Body of pancreas (tissue), 4 donors: ENCODE measurements at places on chromosomes 6 and 20. TPM values are rescaled to one million over a fixed set of nuclear protein-coding genes. Genes with fewer than 3 reads are reported as not detected.

Gene HRH3
- not detected for total RNA-seq

Gene DEFB124
- not detected for total RNA-seq

Gene LY86
- 2.3 TPM for total RNA-seq

Gene APOM
- not detected for total RNA-seq

Gene TPD52L1
- total RNA-seq: 33.3 TPM

DNA sequence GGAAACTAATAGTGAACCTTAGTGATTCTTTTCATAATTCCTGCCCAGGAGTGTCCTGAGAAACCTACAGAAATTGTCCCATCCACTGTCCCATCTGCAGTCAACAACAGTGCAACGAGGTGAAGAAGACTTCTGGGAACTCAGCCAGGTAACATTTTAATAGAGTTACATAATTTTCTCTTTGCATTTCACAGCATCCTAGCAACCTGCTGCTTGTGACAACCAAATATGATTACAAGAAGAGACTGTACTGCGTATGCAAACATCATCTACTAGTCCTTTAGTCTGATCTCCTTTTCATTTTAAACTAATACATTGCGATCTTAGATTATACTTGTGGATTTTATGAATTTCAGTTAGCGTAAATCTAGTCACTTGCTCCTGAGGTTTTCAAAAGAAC, 951.6 kb downstream of the TFAP2A start:
- no peak for DNase-seq

DNA sequence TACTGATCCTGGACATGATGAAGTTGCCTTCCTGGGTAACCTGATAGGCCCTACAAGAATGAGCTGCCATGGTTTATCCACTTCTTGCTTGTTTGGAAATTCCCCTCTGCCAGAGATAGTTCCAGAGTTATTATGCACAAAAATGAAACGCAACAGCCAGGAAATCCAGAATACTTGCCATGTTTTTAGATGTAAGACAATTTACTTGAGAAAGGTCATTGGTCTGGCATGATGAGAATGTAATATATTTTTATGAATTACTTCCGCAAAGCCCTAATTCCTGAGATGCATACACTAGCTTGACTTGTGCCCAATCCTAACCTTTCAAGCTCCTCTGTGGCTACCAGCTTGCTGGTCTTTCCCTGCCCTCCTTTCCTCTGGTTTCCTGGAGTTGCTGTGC, 27.9 kb upstream of the NT5E start:
- DNase-seq: no peak

DNA sequence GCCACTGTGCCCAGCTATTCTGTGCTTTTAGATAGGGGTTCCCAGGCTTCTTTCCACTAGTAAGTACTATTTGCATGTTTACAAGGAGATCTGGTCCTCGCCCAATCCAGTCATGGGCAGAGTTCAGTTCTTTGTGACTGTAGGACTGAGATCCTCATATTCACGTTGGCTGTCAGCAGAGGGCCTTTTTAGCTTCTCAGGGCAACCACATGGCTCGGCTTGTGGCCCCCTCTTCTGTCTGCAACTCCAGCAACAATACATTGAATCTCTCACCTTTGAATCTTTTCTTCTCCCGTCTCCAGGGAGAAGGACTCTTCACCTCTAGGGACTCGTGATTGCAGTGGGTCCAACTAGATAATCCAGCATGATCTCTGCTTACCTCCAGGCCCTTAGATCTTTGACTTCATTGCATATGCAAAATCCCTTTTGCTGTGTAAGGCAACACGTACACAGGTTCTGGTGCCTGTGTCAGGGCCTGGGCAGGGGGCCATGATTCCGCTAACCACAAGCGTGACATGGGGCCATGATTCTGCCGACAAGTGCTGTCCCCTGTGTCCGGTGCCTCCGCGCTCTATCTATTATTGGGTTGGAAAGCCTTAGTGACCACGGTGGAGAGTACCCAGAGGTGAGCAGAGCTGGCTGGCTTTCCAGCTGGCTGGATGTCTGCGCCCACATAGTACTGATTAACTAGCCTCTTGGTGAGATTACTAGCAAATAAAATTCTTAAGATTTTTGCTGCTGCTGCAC, 5.1 kb downstream of the CCR6 start:
- no peak for DNase-seq

- no peak for DNase-seq
Observed at GRCh38 chr6:170005665-170006064, 254.2 kb downstream of the ERMARD start.

DNA sequence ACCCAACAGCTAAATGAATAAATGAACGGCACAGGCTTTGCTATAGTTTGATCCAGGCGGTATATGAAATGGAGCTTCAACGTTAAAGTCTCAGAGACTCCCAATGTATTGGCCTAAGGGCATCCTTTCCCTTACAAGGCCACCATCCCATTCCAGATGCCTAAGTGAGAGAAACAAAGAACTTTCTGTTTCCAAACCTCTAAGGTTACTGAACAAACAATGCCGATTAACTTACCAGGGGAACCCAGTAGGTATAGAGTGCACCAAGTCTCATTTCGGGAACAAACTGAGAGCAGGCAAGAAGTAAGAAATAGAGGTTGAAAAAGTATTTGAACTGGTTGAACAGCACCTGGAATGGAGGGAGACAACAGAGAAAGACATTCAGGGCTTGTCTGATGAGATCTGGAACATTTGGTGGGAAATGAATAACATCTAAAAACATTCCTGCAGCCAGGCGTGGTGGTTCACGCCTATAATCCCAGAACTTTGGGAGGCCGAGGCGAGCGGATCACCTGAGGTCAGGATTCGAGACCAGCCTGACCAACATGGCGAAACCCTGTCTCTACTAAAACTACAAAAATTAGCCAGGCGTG, 42.5 kb downstream of the ATP9A start:
- no peak for DNase-seq

DNA sequence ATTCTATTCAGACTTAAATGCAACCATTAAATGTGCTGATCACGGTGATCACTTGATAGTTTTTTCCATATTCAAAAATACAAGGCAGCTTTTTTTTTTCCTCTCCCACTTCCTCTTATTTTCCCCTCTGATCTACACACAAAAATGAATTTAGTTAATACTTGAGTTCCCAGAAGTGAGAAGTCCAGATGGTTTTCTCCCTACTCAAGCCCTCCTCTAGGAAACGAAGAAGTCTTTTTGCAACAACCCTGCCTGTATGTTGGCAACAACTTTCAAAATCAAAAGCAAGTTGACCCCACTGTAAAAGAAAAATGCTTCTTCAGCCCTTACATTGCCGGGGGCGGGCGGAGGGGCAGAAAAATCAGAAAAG, 24.3 kb downstream of the ARHGAP18 start:
- DNase-seq: no peak

DNA sequence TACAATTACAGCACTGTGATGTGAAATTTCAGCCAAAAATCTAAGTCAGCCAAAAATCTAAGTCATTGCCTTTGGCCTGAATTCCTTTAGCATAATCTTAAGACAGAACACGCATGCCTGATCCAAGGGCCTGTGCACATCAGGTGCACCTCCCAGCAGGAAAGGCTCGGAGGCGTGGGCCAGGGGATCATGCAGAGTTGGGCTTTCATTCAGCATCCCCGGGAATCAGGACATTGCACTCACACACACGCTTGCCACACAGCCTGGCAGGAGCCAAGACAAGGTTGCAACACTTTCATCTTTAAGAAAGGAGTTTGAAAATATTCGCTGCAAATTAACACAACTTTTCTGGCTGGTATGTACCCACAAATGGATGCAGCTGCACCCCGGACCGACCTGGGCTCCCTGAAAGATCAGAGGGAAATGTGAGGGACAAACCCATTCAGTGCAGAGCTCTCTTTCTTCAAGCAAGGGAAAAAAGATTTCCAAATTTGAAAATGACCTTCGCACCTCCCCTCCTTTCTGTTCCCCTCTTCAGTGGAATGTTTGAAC, 48.8 kb downstream of the ERMARD start:
- no peak for DNase-seq

GRCh38 chr6:155201461-155202226, 62.2 kb upstream of the CLDN20 start:
- DNase-seq: no peak

GRCh38 chr6:149482545-149483333, 2.1 kb downstream of the ZC3H12D start:
- DNase-seq: no peak
